ENCODE measurements at places on chromosomes 1 and 21. TPM values are rescaled to one million over a fixed set of nuclear protein-coding genes. Genes with fewer than 3 reads are reported as not detected.

DNA sequence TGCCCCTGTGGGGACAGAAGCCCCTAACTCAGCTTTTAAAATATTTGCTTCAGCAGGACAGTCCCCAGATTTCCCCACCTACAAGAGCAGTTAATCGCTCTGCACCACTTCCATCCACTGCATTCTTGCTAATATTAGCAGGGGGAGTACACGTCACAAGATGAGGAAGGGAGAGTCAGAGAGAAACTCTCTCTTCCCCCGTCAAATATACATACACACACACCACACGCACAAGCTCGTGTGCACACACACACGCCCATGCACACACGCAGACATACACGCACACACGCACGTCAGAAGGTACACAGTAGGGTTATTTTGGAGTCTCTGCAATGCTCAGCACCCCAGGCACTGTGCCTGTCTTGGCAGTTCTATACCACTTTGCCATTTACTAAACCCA is 2.1 kb downstream of the CLCA1 start:
- no peak overlapping the region for H3K4me3 ChIP-seq
- H3K27ac ChIP-seq: no peak overlapping the region
- H3K36me3 ChIP-seq: no peaks in the 10 kb centered on the region
- no peak for DNase-seq
- peaks cover 8% of the 10 kb centered on the region for H3K27me3 ChIP-seq

DNA sequence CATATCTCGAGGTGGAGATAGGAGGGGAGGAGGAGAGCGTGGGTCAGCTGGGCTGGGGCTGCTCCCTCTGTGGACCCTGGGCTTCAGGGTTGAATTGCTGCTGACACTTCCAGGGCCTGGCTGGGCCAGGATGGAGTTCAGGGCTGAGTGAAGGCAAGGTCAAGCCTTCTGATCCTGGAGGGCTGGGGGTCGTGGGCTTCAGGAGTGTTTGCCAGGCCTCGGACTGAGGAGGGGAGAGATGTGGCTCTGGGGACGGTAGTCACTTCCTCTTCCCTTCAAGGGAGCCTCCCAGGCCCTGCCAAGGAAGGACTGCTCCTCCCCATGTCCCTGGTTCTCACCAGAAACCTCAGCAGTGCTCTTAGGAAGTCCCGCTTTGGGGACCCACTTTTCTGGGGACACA is 12.1 kb upstream of the FAM131C start:
- H3K4me1 ChIP-seq: peaks cover 21% of the 10 kb centered on the region
- H3K27ac ChIP-seq: no peak overlapping the region
- H3K4me3 ChIP-seq: no peak overlapping the region
- no peak for DNase-seq
- no peaks in the 10 kb centered on the region for H3K36me3 ChIP-seq

- no peaks in the 10 kb centered on the region for H3K4me1 ChIP-seq
- H3K36me3 ChIP-seq: no peaks in the 10 kb centered on the region
- H3K27ac ChIP-seq: no peak overlapping the region
- H3K27me3 ChIP-seq: peaks cover 8% of the 10 kb centered on the region
- peak; percentile 12 for DNase-seq
Observed at GRCh38 chr1:160428655-160429054, 28.3 kb downstream of the VANGL2 start.

- no peak overlapping the region for H3K4me3 ChIP-seq
- H3K4me1 ChIP-seq: peaks cover 60% of the 10 kb centered on the region
- H3K27me3 ChIP-seq: peaks cover 1% of the 10 kb centered on the region
- no peak overlapping the region for H3K27ac ChIP-seq
Observed at GRCh38 chr1:239812580-239812979, 279.1 kb upstream of the FMN2 start.

GRCh38 chr1:91919962-91920361 is 29.2 kb upstream of the BRDT start:
- no peak overlapping the region for H3K4me3 ChIP-seq
- DNase-seq: no peak
- H3K36me3 ChIP-seq: peaks cover 6% of the 10 kb centered on the region
- H3K27me3 ChIP-seq: no peaks in the 10 kb centered on the region

Gene ZNF648
- total RNA-seq: not detected

DNA sequence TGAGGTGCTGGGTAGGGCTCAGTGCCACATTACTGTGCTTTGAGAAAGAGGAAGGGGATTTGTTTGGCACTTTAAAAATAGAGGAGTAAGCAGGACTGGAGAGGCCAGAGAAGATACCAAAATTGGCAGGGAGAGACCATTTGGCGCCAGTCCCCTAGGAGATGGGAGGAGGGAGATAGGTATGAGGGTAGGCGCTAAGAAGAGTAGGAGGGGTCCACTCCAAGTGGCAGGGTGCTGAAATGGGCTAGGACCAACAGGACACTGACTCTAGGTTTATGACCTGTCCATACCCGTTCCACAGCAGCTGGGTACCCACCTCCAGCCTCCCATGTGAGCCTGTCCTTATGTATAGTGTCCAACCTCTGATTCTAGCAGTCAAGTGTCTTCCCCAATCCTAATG is 1.0 kb upstream of the CRTC2 start:
- H3K27me3 ChIP-seq: peaks cover 6% of the 10 kb centered on the region
- DNase-seq: no peak
- peaks cover 68% of the 10 kb centered on the region for H3K4me1 ChIP-seq
- peaks cover 5% of the 10 kb centered on the region for H3K36me3 ChIP-seq
- peak overlapping the region; percentile 32 for H3K27ac ChIP-seq
- no peak overlapping the region for H3K4me3 ChIP-seq

DNA sequence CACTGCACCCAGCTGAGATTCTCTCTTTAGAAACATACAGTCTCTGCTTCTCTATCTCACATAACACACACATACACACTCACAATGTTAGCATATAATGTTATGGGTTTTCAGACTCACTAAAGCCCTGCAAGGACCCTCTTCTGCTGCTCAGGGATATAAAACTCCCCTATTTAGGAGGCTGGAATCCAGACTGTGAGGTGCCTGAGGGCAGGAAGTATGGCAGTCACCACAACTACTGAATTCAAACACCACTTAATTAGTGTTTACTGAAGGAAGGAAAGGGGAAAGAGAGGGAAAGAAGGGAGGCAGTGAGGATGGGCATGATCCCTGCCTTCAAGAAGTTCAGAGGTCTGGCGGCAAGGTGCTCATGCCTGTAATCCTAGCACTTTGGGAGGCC is 7.8 kb upstream of the CDK18 start:
- no peak overlapping the region for H3K4me3 ChIP-seq
- no peak overlapping the region for H3K27ac ChIP-seq
- DNase-seq: no peak
- peaks cover 39% of the 10 kb centered on the region for H3K27me3 ChIP-seq
- peaks cover 8% of the 10 kb centered on the region for H3K4me1 ChIP-seq
- no peaks in the 10 kb centered on the region for H3K36me3 ChIP-seq

DNA sequence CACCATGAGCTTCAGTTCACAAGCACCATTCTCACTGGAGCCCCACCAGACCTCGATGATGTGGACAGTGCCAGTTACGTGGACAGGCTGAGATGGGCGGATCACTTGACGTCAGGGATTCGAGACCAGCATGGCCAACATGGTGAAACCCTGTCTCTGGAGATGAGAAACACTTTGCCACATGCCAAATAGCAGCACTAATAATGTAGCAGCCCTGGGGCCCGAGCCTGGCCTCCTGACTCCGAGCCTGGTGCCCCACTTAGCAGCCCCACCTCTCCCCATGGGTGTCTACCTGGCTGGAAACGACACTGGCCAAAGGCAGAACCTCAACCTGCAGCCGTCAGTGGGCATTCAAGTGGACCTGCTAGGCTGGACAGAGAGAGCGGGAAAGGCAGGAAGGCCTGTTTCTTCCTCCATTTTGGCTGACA is 129.1 kb downstream of the TOMM20 start:
- H3K36me3 ChIP-seq: no peaks in the 10 kb centered on the region
- no peak overlapping the region for H3K27ac ChIP-seq
- no peak overlapping the region for H3K4me3 ChIP-seq
- no peaks in the 10 kb centered on the region for H3K27me3 ChIP-seq
- no peak for DNase-seq

Gene PRAMEF7
- not detected for total RNA-seq

DNA sequence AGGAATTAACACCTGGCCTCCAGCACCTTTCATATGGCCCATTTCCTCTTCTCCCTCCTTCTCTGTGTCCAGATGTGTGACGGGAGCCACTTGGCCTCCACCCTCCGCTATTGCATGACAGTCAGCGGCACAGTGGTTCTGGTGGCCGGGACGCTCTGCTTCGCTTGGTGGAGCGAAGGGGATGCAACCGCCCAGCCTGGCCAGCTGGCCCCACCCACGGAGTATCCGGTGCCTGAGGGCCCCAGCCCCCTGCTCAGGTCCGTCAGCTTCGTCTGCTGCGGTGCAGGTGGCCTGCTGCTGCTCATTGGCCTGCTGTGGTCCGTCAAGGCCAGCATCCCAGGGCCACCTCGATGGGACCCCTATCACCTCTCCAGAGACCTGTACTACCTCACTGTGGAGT is 5.6 kb downstream of the TMEM61 start:
- H3K27me3 ChIP-seq: peaks cover 36% of the 10 kb centered on the region
- DNase-seq: no peak
- no peak overlapping the region for H3K27ac ChIP-seq
- peaks cover 15% of the 10 kb centered on the region for H3K4me1 ChIP-seq
- no peak overlapping the region for H3K4me3 ChIP-seq
- no peaks in the 10 kb centered on the region for H3K36me3 ChIP-seq

DNA sequence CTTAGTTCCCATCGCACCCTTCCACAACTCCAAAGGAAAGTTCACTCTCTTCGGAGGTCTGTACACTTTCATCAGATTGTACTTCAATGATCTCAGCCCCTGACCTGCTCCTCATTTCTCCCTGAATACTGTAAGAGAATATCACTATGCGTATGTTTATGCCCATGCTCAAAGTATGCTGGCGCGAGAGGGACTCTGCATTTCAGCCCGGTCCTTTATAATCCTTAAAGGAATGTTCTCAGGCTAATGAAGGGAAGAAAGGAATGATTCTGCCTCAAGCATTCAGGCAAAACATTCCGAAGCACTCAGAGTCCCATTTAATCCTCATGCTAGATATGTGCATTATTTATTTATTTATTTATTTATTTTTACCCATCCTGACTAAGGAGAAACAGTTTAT is 76.8 kb downstream of the PLD5 start:
- no peaks in the 10 kb centered on the region for H3K4me1 ChIP-seq
- no peak overlapping the region for H3K27ac ChIP-seq
- no peaks in the 10 kb centered on the region for H3K27me3 ChIP-seq

Gene PGLYRP3
- not detected for total RNA-seq

Gene KCNA3
- total RNA-seq: not detected

Gene DMBX1
- total RNA-seq: not detected
